CD4-positive, alpha-beta T cell treated with Interleukin-4 for 4 hours (primary cell): ENCODE measurements at places on chromosomes 2 and 18.

DNA sequence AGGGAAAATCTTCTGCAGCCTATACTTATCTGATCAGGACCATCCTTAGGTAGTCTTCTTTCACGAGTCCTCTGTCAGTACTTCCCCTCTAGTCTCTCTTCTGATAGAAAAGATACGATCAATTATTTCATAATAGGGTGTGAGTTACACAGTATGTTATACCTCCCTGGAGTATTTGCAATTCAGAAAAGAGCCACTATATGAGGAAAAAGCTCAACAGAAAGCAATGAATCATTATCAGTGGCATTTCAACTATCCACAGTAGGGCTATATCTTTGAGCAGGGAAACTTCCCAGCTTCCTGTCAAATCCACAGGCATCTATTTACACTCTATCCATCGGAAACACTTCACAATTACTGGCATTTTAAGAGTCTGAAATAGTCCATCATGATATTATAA lies 105.3 kb upstream of the ACVR2A start:
- no peak for DNase-seq

- DNase-seq = peak; percentile 54
These were observed 45.8 kb upstream of the RBM44 start for GRCh38 chr2:237752761-237753165.

DNA sequence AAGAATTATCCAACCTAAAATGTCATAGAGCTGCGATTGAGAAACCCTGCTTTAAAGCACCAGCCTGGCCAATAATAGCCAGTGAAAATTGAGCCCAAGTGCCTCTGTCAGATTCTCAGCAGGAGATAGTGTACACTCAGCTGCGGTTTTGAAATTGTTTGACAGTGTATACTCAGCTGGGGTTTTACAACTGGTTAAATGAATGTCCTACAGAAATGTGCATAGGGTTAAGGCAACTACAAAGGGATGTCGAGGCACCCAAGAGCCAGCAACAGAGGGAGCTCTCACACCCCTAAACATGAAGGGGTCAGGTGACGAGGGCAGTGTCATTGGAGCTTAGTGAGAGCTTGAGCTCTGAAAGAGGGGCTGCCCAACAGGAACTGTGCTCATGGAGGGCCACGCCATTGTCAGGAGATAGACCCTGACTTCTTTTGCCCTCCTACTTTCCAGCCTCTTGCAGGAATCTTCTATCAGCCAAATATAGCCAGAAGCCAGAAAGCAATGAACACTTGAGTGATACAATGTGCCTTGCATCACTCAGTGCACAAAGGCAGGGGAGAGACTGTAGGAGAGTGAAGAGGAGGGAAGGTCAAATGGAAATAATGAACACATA lies 15.1 kb downstream of the ACTG2 start:
- DNase-seq = peak; percentile 53

GRCh38 chr2:225030893-225031292 lies 11.4 kb downstream of the DOCK10 start:
- DNase-seq = no peak

DNA sequence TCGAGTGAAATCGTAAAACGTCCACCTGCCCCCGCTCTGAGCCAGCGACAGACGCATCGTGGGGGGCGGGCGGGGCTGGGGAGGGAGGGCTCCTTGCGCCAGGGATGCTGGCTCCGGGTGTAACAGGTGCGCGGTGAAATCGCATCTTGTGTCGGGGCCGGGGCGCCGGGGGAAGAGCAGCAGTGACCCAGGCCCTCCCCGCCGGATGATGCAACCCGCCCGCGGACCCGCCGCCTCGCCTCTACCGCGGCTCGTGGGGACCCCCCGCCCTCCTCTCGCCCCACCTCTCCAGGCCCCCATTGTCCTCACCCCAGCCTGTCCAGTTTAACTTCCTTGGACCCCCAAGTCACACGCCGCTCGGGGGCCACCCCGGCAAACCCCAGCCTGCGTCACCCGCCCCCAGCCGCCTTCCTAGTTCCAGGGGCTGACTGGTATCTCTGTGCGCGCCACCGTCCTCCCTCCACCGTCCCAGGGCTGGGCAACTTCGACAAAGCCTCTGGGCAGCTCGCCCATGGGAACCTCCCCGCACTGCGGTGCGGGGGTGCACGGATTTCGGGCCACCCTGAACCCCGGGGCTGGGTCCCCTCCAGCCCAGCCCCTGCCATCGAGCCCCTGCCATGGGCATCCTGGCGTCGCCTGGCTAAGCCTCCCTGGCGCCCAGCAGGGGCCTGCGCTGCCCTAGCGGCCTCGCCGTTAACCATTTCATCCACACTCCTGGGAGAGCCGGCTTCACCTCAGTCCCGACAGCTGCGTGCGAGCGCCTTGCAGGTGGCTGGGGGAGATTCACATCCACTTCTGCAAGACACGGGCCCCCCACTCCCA lies 799 bp upstream of the KIF1A start:
- DNase-seq = no peak

DNA sequence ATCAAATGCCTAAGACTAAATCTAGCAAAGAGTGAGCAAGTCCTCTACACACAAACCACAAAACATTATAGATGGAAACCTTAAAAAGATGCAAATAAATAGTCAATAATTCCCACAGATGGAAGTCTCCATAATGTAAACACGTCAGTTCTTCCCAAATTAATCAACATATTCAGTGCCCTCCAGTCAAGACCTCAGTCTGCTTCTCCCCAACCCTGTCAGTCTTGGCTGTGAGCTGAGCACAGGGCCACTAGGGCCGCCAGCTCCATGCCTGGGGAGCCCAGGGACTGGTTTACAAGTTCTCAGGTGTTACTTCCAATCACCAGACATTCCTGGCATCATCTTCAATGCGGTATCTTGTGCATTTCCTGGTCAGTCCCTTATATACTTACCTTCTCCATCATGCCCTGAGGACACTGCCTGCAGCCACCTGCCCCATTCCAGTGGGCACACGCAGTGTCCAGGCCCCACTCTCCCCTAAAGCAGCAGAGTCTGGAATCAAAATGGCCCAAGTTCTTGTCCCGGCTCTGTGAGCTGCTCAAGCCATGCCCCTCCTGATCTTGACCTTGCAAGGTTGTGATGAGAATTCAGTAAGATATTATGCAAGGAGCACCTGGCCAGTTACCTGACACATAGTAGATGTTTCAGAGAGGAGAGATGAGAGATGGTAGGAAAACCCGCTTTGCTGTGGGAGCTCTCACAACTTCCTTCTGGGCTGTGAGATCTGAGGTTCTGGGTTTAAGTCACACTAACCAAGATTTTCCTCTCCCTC lies 207.9 kb upstream of the RAB6C start:
- no peak for DNase-seq
